Left lung (tissue), 14 donors: ENCODE measurements at places on chromosomes 7 and 10. TPM values are rescaled to one million over a fixed set of nuclear protein-coding genes. Genes with fewer than 3 reads are reported as not detected.

The ELFN1 gene
- 1.5 TPM for total RNA-seq

The CYP2C9 gene
- not detected for total RNA-seq

DNA sequence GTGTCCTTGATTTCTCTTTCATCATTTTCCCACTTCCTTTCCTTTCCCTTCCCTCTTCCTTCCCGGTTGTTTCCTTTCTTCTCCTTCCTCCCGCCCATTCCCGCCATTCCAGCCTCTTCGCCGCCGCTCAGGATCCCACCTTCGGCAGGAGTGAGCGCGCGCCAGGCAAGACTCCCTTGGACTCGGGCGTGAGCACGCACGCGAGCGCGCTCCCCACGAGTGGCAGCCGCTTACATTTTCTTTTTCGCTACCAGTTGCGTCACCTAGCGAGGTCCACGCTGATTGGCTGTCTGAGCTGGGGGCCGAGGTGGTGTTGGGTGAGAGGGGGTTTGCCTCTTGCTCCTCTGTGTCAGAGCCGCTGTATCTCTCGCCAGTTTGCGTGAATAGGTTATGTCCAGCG is 11.8 kb downstream of the ZAN start:
- peak; percentile 60 for DNase-seq

DNA sequence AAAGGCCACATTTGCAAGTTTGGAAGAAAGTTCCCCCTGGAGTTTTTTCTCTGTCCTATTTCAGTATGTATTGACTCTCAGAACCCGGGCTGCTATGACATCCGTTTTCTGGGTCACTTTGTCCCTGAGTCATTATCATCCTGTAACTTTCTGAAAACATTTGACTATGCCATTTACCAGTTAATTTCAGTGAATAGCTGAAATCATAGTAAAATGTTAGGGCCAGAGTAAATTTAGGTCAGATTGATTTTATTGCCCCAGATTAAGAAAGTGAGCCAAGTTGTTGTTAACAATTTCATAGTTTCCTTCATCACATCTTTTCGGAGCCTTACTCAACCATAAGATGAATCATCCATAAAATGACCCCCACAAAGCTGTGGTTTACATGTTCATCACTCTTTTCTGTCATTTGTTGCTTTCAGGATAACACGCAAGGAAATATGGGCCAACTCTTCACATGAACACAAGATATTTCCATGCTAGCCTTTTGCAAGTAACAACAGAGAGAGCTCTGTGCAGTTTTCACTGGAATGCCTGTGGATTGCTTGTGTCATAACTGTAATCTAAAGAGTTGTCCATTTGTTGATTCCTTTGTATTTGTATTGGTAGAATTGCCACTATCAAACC is 3.9 kb upstream of the MACC1 start:
- DNase-seq, result no peak

The TMEM236 gene
- total RNA-seq, result 2.8 TPM

DNA sequence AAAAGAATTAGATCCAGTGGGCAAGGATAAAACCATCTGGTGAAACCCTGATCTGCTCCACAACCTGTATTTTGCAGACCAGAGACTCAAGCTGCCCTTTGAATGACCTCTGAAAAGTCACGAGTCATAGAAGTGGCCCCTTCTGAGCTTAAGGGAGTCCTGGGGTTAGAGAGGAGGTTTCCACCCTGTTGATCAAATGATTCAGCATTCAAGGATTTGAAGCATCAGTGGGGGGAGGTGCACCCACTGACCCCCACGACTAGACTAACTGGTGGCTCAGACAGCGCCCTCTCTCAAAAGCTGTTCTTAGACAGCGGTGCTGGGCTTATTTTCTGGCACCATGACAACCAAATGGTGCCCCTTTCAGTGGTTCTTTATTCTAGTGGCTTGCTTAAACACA is 44.3 kb downstream of the PLCE1 start:
- no peak for DNase-seq

DNA sequence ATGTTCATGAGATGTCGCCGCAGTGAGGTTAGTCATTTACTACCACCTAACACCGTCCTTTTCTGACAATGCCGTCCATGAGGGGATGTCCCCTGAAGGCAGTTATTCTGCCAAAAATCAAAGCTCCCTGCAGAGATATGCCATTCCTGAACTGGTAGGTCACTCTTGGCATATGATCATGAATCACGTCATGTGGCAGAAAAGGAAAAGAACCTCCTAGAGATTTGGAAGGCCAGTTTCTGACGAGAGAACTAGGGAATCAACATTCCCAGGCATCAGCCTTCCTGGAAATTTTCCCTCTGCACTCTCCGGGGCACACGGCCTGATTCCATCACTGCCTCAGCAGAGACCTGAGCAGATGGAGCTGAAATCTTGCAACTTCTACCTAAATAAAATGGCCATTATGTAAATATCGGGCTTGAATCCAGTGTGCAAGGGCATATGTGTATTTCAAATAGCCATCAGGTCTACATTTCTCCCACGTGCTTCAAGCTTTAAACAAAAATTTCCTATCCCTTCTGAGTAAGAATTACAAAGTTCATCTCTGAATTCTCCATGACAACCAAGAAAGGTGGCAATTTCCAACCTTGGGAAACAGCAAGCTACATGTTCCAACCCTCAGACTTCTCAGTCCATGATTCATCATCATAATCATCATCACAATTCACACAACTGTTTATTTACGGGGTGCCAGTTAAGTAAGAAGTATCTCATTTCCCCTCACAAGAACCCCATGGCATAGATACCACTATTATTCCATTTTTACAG is 46.5 kb downstream of the AMPH start:
- no peak for DNase-seq

GRCh38 chr10:102492344-102492939 is 10.1 kb downstream of the ACTR1A start:
- no peak for DNase-seq

The STOX1 gene
- 1.1 TPM for total RNA-seq

The SLC26A5 gene
- total RNA-seq, result 1.0 TPM

DNA sequence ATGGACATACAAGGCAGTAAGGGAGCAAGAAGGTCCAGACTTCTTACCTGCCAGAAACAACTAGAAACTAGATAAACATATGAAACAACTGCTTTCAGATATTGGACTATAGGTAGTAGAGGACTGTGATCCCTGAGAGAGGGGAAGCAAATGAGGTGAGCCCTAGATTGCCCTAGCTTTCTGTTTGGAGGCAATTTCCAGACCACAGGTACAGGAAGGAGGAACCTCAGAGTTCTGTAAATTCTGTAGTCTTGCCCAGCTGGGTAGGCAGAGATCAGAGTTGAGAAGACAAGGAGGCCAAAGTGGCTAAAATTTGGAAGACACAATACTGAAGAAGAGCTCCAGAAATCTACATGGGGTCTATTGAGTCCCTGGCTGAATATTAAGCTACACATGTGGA is 21.0 kb downstream of the CDK6 start:
- no peak for DNase-seq

DNA sequence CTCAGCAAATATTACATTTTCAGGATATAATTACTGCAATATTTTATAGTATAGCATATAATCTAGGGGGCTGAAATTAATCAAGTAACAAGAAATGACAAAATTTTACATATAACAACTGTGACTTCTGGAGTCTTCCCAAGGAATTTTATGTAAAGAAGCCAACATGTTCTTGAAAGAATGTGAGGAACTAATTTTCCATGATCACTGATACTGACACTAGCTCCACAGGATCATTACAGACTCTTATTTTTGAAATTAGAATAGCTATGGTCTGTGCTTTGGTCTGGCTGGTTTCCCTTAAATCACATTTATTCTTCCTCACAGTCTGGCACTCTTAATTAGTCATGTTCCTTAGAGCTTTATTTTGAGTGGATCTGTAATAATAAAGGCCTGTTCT is 267.7 kb upstream of the SEMA3A start:
- no peak for DNase-seq

The VIM gene
- 1,589 TPM for total RNA-seq

The ANKRD1 gene
- 29.9 TPM for total RNA-seq

DNA sequence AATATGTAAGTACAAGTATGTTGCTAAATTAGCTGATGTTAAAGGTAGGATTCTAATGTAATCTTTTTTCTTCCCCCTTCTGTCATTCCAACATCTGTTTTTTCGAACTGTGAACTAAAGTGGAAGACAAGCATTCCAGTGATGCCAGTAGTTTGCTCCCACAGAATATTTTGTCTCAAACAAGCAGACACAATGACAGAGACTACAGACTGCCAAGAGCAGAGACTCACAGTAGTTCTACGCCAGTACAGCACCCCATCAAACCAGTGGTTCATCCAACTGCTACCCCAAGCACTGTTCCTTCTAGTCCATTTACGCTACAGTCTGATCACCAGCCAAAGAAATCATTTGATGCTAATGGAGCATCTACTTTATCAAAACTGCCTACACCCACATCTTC is 62.7 kb downstream of the WAC start:
- no peak for DNase-seq

DNA sequence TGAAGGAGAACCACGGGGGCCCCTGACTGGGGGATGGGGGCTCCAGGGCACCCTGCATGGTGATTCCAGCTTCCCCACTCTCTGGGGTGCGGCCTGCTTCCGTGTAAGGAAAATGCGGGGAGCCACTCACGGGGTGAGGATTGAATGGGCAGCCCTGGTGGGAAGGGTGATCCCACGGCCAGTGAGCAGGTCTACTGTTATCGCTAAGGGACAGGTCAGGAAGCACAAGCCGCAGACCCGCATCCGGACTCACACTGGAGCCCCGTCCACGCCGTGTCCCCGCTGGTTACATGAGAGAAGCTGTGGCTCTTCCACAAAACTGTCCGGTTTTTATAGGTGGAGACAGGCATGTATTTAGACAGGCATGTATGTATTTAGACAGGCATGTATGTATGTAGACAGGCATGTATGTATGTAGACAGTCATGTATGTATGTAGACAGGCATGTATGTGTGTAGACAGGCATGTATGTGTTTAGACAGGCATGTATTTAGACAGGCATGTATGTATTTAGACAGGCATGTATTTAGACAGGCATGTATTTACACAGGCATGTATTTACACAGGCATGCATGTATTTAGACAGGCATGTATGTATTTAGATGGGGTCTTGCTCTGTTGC is 5.7 kb downstream of the PSMG3 start:
- peak; percentile 64 for DNase-seq

GRCh38 chr7:130256704-130257103 is 10.0 kb upstream of the CPA2 start:
- no peak for DNase-seq

- no peak for DNase-seq
These were observed 333.8 kb downstream of the BBS9 start for GRCh38 chr7:33463131-33463530.

GRCh38 chr7:40221836-40222235 is 87.0 kb downstream of the SUGCT start:
- no peak for DNase-seq

- DNase-seq, result no peak
These were observed 466.1 kb upstream of the FOXK1 start for GRCh38 chr7:4216016-4216415.

The MOGAT3 gene
- total RNA-seq, result not detected

The ZNF853 gene
- 3.4 TPM for total RNA-seq

GRCh38 chr7:132575982-132576720 is at the start of gene PLXNA4:
Gene PLXNA4, minus strand, starts transcription at chr7:132576470. Its CDS starts 67,777 bp downstream, at chr7:132508693.
- DNase-seq, result peak; percentile 68

DNA sequence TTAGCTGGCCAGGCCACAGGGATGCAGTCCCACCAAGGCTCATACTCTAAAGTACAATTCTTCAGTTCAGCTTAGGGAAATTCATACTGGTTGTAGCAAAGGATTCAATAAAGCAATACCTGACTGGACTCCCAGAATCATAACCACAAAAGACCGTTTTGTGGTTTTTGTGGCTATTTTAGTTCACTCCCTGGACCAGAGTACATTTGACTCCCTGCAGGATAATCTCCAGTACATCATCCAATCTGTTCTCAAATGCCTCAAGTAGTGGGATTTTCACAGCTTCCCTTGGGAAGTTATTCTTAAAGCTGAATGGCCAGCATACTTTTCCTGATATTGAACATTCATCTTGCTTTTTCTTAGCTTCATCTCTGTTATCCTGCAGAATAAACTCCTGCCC is 29.3 kb upstream of the YAE1 start:
- no peak for DNase-seq

- no peak for DNase-seq
These were observed 120.8 kb upstream of the PCBD1 start for GRCh38 chr10:71009126-71009525.

DNA sequence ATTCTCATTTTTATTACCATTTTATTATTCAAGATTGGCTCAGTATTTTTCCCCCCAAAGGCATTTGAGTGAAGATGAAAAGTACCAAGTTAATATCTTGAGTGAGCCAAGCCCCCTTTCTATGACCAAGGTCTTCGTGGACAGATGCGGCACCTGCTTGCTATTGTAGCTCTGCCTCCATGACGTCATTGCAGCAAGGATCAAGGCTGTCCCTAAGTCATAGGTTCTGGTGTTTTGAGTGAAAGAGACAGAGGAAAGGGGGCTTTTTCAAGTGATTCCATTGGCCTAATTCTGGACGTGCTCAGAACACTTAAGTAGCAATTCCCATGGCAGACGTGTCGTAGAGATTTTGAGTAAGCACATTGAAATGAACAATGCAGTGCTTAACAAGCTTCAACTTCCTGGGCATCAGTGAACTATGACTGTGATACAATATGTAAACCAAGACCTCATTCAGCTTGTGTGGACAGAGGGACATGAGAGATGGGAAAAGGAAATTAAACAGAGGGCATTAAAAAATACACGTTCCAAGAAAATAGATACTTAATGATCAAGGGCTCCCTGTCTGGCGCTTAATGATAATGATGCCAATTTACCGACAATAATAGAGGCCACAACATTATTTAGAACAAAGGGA is 248.7 kb upstream of the NPVF start:
- no peak for DNase-seq
